ENCODE measurements at places on chromosomes 2 and 18. TPM values are rescaled to one million over a fixed set of nuclear protein-coding genes. Genes with fewer than 3 reads are reported as not detected.

CRYGA gene
- not detected for total RNA-seq

GRCh38 chr2:215161301-215161829 lies 22.9 kb upstream of the ABCA12 start:
- DNase-seq, result no peak
- H3K27ac ChIP-seq, result no peak overlapping the region
- H3K4me1 ChIP-seq, result no peaks in the 10 kb centered on the region
- H3K27me3 ChIP-seq, result no peaks in the 10 kb centered on the region
- H3K36me3 ChIP-seq, result no peaks in the 10 kb centered on the region
- H3K4me3 ChIP-seq, result no peak overlapping the region

- peak; percentile 23 for DNase-seq
- peaks cover 12% of the 10 kb centered on the region for H3K36me3 ChIP-seq
- H3K4me1 ChIP-seq, result peaks cover 4% of the 10 kb centered on the region
- H3K27me3 ChIP-seq, result no peaks in the 10 kb centered on the region
Observed at GRCh38 chr2:168135630-168136029, 111.8 kb downstream of the STK39 start.

DAW1 gene
- 1.4 TPM for total RNA-seq

- no peaks in the 10 kb centered on the region for H3K4me1 ChIP-seq
- H3K27me3 ChIP-seq, result no peaks in the 10 kb centered on the region
- no peak for DNase-seq
- H3K36me3 ChIP-seq, result no peaks in the 10 kb centered on the region
Observed at GRCh38 chr18:43994381-43994780, 686.3 kb upstream of the SETBP1 start.

ARMC9 gene
- total RNA-seq, result 46.6 TPM

DNA sequence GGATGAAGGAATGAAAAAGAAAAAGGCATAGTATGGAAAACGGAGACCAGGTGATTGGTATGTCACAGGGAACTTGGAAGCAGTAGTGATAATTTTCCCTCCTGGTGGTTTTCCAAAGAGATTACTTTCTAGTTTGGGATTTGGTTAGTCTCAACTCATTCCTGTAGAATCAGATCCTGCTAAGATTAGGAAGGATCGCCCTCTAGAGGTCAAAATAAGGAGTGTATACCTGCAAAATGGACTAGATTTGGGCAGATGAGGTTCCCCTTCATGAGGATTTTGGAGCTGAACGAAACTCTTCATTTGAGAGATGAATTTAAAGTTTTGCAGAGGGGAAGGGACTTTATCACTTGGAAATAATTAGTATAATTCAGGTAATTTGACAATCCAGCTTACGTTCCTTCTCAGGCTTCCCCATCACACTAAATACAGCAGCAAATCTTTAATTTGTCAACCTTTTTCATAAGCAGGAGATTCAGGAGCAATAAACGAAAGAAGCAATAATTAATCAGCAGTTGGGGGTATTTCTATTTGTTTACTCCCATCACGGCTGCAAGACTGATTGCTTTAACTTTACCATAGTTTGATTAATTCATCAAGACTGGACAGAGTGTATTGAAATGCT lies 65.2 kb downstream of the CCDC195 start:
- no peaks in the 10 kb centered on the region for H3K4me1 ChIP-seq
- H3K4me3 ChIP-seq, result no peak overlapping the region
- peak; percentile 56 for DNase-seq
- H3K27ac ChIP-seq, result no peak overlapping the region
- no peaks in the 10 kb centered on the region for H3K27me3 ChIP-seq

DSG4 gene
- total RNA-seq, result not detected

- H3K27ac ChIP-seq, result peak overlapping the region; percentile 85
- peak; percentile 52 for DNase-seq
- H3K4me3 ChIP-seq, result peak overlapping the region; percentile 58
- peaks cover 12% of the 10 kb centered on the region for H3K4me1 ChIP-seq
Observed at GRCh38 chr2:74530239-74531187, 780 bp downstream of the HTRA2 start.

GRCh38 chr2:219538956-219539788 lies 4.4 kb downstream of the CHPF start:
- no peaks in the 10 kb centered on the region for H3K27me3 ChIP-seq
- H3K4me1 ChIP-seq, result peaks cover 24% of the 10 kb centered on the region
- DNase-seq, result no peak
- no peak overlapping the region for H3K4me3 ChIP-seq
